Glutamatergic neuron (in vitro differentiated cells): ENCODE measurements at places on chromosomes 5 and 9. TPM values are rescaled to one million over a fixed set of nuclear protein-coding genes. Genes with fewer than 3 reads are reported as not detected.
A peak's percentile ranks its signal among the peaks of the same experiment; 100 is the strongest.

DNA sequence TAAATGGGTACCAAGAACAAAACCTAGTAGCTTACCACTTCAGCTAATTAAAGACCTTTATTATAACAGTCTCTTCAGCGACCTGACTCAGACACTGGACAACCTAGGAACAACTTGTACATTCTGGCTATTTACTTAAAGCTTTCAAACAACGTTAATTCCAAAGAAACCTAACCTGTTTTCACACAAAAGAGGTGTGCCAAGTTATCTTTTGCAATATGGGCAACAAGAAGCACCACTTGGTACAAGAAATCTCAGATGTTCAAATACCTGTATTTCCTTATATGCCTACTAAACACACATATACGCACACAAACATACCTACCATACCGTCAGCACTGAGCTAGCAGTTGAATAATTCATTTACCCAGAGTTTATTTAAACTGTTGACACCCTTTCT lies 23.0 kb downstream of the RNF145 start:
- H3K4me1 ChIP-seq: peaks cover 3% of the 10 kb centered on the region
- no peaks in the 10 kb centered on the region for H3K36me3 ChIP-seq
- DNase-seq: no peak

DNA sequence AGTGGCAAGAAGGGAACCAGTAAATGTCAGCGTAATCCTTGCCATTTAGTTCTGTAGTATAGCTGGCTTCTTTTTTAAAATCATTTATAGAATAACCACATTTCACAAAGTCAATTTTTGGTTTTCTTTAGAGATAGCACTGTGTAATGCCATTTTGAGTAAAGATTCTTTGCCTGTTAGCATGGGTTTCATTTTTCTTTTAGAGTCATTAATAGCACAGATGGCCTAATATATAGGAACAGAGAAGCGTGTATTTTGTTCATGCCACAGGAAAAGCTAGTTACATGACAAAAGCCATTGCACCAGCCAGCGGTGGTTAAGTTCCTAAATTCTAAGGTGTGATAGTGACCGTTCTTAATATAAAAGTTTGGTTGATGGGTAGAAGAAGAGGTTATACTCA lies 1363.9 kb downstream of the MAT2B start:
- H3K27ac ChIP-seq: no peak overlapping the region
- no peaks in the 10 kb centered on the region for H3K27me3 ChIP-seq
- no peaks in the 10 kb centered on the region for H3K36me3 ChIP-seq
- H3K4me1 ChIP-seq: no peaks in the 10 kb centered on the region

GRCh38 chr9:33320230-33320567 lies 29.9 kb downstream of the NFX1 start:
- H3K36me3 ChIP-seq: peaks cover 25% of the 10 kb centered on the region
- DNase-seq: no peak
- no peak overlapping the region for H3K27ac ChIP-seq
- no peak overlapping the region for H3K4me3 ChIP-seq

DNA sequence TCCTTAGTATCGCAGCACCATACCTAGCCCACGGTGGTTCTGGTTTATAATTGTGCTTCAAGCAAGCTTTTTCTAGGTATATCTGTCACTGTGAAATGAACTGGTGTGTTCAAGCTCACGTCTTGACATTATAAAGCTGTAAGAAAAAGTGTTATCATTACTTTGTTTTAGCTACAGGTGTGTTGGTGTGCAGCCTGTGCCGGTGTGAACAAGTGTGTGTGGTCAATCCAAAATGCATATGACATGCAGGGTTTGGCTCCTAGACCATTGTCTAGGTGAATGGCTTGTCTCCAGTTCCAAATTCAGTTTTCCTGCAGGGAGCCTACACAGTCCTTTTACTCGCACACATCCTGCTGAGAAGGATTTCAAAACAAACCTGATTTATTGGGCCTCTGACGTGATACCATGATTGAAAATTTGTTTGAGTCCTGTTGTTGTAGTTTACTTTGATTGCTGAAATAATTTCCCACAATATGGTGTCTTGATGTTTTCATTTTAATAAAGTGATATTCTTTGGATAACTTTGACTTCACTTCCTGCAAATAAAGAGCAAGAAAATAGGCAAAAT lies 3.7 kb downstream of the LSM11 start:
- no peak for DNase-seq
- no peak overlapping the region for H3K27ac ChIP-seq
- no peak overlapping the region for H3K4me3 ChIP-seq
- H3K36me3 ChIP-seq: no peaks in the 10 kb centered on the region

DNA sequence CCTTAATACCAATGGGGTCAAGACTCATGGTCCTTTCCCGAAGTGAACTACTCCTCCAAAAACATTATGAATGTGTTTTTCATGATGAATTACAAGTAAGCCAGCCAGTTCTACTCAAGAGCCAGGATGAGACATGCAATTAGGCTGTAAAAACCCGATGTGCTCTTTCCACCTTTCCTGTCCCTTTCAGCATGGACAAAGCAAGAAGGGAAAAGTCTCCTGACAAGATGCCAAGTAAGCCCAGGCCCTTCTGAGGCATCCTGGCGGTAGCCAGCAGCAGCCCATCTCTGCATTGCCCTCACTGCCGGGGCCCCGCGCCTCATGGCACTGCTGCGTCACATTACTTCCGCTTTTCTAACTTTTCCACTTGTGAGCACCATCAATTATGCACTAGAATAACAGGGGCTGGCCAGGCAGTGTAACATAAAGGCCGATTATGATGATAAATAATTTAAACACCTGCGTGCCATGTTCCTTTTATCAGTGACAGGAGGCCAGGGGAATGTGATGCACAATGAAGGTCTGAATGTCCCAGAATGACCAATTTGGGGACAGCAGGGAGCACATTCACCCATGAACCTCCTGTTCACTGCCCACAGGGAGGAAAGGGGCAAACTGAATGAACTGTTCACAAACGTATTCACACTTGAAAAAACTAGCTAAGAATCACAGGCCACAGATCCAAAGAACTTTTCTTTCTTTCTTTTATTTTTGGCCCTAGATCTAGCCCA lies 37.4 kb downstream of the EFNA5 start:
- peaks cover 67% of the 10 kb centered on the region for H3K4me1 ChIP-seq
- peak; percentile 33 for DNase-seq
- peak overlapping the region; percentile 77 for H3K27ac ChIP-seq
- H3K36me3 ChIP-seq: no peaks in the 10 kb centered on the region
- peak overlapping the region; percentile 35 for H3K4me3 ChIP-seq

Gene IGFBPL1
- 590 TPM for total RNA-seq

DNA sequence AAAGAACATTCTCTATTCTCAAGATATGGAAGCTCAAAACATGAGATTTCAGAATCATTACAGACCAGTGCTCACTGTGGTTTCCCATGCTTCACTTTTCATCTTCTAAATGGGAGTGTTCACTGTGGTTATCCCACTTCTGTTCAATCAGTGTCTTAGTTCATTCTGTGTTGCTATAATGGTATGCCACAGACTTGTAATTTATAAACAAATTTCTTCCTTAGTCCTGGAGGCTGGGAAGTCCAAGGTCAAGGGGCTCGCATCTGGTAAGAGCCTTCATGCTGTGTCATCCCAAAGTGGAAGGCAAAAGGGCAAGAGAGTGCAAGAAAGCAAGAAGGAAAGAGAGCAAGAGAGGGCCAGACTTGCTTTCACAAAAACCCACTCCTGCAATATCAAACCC lies 146.3 kb downstream of the TTC39B start:
- peaks cover 13% of the 10 kb centered on the region for H3K4me1 ChIP-seq
- no peak overlapping the region for H3K27ac ChIP-seq
- DNase-seq: no peak
- H3K4me3 ChIP-seq: no peak overlapping the region
- H3K36me3 ChIP-seq: no peaks in the 10 kb centered on the region
- H3K27me3 ChIP-seq: no peaks in the 10 kb centered on the region
